Aorta (tissue), 5 donors: ENCODE measurements at places on chromosomes 6 and 20. TPM values are rescaled to one million over a fixed set of nuclear protein-coding genes. Genes with fewer than 3 reads are reported as not detected.

Gene ZNF831
- 0.03 TPM for polyA plus RNA-seq

Gene TMEM200A
- polyA plus RNA-seq, result 5.6 TPM

Gene TINAG
- polyA plus RNA-seq, result 0.38 TPM

Gene GCNT2
- 3.9 TPM for polyA plus RNA-seq

Gene TPD52L1
- 25.5 TPM for polyA plus RNA-seq

Gene AGER
- polyA plus RNA-seq, result 1.4 TPM

Gene HIVEP1
- polyA plus RNA-seq, result 5.2 TPM

GRCh38 chr6:75149696-75150095 is 56.2 kb downstream of the COL12A1 start:
- no peaks in the 10 kb centered on the region for H3K27me3 ChIP-seq
- DNase-seq, result no peak
- no peaks in the 10 kb centered on the region for H3K36me3 ChIP-seq
- H3K27ac ChIP-seq, result no peak overlapping the region
- H3K4me1 ChIP-seq, result no peaks in the 10 kb centered on the region

DNA sequence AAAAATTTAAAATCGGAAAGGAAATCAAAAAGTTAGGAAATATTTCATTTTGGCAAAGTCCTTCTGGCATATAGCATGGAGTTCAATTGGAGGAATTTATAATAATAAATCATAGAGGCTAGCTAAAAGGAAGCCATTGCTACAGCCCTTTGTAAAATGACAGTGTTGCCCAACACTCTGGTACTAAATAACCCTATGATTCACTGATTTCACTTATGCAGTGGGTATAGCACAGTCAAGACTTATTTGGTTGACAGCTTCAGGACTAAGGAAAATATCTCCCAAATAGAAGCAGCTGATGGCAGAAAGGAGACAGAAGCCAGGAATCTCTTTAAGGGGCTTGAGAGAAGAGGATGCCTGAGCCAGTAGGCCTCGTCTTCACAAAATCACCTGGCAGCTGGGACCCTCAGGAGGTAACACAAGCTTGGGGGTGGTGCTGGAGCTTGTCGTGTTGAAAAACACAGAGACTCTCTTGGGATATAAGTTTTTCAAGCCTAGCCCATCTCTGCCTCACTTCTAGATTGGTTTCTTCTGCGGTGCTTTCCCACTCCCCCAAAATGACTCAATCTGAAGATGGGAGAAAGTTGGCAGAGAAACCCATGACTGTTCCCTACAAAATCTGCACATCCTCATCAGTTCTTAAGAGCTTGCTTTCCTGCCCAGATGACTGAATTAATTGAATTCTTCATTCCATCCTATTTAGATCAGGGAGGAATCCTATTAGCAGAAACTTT is 38.4 kb upstream of the EYA4 start:
- no peaks in the 10 kb centered on the region for H3K4me1 ChIP-seq
- no peak overlapping the region for H3K27ac ChIP-seq
- DNase-seq, result no peak
- no peak overlapping the region for H3K4me3 ChIP-seq
- H3K27me3 ChIP-seq, result no peaks in the 10 kb centered on the region

GRCh38 chr6:145731447-145731846 is 3.9 kb downstream of the EPM2A start:
- no peaks in the 10 kb centered on the region for H3K36me3 ChIP-seq
- H3K4me3 ChIP-seq, result no peak overlapping the region
- no peaks in the 10 kb centered on the region for H3K4me1 ChIP-seq
- no peak for DNase-seq
- no peak overlapping the region for H3K27ac ChIP-seq

- no peaks in the 10 kb centered on the region for H3K27me3 ChIP-seq
- no peak overlapping the region for H3K27ac ChIP-seq
- no peaks in the 10 kb centered on the region for H3K36me3 ChIP-seq
Observed at GRCh38 chr6:108839083-108839642, 9.1 kb upstream of the ARMC2 start.

GRCh38 chr6:328136-328670 is 35.9 kb downstream of the DUSP22 start:
- peak; percentile 74 for DNase-seq
- no peaks in the 10 kb centered on the region for H3K27me3 ChIP-seq
- no peaks in the 10 kb centered on the region for H3K36me3 ChIP-seq
- no peaks in the 10 kb centered on the region for H3K4me1 ChIP-seq

- H3K27ac ChIP-seq, result no peak overlapping the region
- H3K4me3 ChIP-seq, result no peak overlapping the region
- H3K4me1 ChIP-seq, result no peaks in the 10 kb centered on the region
- DNase-seq, result no peak
Observed at GRCh38 chr6:80478030-80478429, 371.6 kb downstream of the BCKDHB start.

GRCh38 chr20:6490849-6491248 is 276.6 kb upstream of the BMP2 start:
- no peaks in the 10 kb centered on the region for H3K36me3 ChIP-seq
- H3K27me3 ChIP-seq, result peaks cover 1% of the 10 kb centered on the region

GRCh38 chr6:4612636-4613171 is 163.5 kb upstream of the CDYL start:
- H3K4me3 ChIP-seq, result no peak overlapping the region
- no peaks in the 10 kb centered on the region for H3K27me3 ChIP-seq
- H3K36me3 ChIP-seq, result no peaks in the 10 kb centered on the region
- H3K4me1 ChIP-seq, result peaks cover 5% of the 10 kb centered on the region
- no peak overlapping the region for H3K27ac ChIP-seq

- DNase-seq, result no peak
- H3K36me3 ChIP-seq, result no peaks in the 10 kb centered on the region
- peak overlapping the region; percentile 55 for H3K27ac ChIP-seq
- H3K27me3 ChIP-seq, result no peaks in the 10 kb centered on the region
- no peak overlapping the region for H3K4me3 ChIP-seq
Observed at GRCh38 chr6:153564803-153565202, 433.7 kb upstream of the RGS17 start.

GRCh38 chr20:24578567-24579415 is 109.4 kb downstream of the SYNDIG1 start:
- H3K4me1 ChIP-seq, result no peaks in the 10 kb centered on the region
- no peaks in the 10 kb centered on the region for H3K27me3 ChIP-seq
- no peak overlapping the region for H3K27ac ChIP-seq
- H3K36me3 ChIP-seq, result no peaks in the 10 kb centered on the region
- no peak overlapping the region for H3K4me3 ChIP-seq

- peaks cover 6% of the 10 kb centered on the region for H3K36me3 ChIP-seq
- no peak for DNase-seq
- no peak overlapping the region for H3K27ac ChIP-seq
Observed at GRCh38 chr6:111265842-111266241, 178.5 kb downstream of the SLC16A10 start.

DNA sequence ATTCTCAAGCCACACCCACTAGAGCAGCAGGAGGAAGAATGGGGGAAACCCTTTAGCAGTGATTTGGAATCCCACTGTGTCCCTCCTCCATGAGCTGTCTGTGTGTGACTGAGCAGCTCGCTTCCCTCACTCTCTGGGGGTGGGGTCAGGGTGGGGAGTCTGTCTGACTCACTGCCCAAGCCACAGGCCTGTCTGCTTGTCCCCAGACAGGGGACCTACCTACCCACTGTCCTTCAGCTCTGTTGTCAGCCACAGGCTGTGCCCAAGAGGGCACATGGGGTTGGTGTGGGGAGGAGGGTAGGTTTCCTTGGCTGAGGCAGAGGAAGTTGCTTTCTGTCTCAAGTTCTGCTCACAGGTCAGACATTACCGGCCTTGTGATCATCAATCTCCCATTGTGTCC is 127.0 kb downstream of the MAFB start:
- no peak for DNase-seq
- no peak overlapping the region for H3K27ac ChIP-seq
- H3K4me3 ChIP-seq, result no peak overlapping the region
- H3K27me3 ChIP-seq, result no peaks in the 10 kb centered on the region

DNA sequence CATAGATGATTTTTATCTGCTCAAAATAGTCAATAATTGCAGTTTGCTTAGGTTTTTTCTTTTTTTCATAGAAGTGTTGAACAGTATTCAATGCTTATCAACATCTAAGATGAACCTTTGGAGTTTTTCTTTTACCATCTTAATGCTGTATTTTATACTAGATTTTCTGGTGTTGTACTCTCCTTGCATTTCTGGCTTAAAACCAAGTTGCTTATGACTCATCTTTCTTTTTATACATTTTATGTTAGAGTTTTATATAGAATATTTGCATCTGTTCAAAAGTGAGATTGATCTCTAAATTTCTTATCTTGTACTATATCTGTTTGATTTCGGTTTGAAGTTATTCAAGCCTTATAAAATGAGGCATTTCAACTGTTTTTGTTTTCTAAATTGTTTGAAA is 232.5 kb downstream of the RFPL4B start:
- no peaks in the 10 kb centered on the region for H3K27me3 ChIP-seq
- no peak overlapping the region for H3K27ac ChIP-seq
- H3K4me3 ChIP-seq, result no peak overlapping the region
- H3K4me1 ChIP-seq, result no peaks in the 10 kb centered on the region
- DNase-seq, result no peak
- H3K36me3 ChIP-seq, result no peaks in the 10 kb centered on the region

DNA sequence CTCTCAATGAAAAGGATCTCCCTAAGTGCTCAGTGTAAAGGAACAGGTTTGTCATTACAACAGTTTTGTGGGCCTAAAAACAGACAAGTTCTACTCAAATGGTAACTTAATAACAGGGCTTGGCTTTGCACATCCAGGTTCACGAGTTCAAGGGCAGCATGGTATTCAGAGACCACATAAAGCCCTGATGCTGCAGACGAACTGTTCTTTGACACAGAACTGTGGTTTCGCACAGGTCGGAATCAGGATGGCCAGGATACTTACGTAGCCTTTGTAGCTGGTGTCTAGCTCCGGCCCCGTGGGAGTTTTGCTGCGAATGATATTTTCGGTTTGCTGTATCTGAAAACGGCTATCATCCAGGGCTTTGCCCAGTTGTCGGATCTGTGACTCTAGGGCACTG is 335.9 kb downstream of the ESR1 start:
- H3K4me1 ChIP-seq, result no peaks in the 10 kb centered on the region
- H3K27ac ChIP-seq, result no peak overlapping the region
- H3K36me3 ChIP-seq, result peaks cover 11% of the 10 kb centered on the region

GRCh38 chr6:4377603-4378002 is 242.2 kb upstream of the ECI2 start:
- H3K36me3 ChIP-seq, result no peaks in the 10 kb centered on the region
- H3K27me3 ChIP-seq, result no peaks in the 10 kb centered on the region
- H3K4me3 ChIP-seq, result no peak overlapping the region
- no peak overlapping the region for H3K27ac ChIP-seq
- H3K4me1 ChIP-seq, result no peaks in the 10 kb centered on the region

DNA sequence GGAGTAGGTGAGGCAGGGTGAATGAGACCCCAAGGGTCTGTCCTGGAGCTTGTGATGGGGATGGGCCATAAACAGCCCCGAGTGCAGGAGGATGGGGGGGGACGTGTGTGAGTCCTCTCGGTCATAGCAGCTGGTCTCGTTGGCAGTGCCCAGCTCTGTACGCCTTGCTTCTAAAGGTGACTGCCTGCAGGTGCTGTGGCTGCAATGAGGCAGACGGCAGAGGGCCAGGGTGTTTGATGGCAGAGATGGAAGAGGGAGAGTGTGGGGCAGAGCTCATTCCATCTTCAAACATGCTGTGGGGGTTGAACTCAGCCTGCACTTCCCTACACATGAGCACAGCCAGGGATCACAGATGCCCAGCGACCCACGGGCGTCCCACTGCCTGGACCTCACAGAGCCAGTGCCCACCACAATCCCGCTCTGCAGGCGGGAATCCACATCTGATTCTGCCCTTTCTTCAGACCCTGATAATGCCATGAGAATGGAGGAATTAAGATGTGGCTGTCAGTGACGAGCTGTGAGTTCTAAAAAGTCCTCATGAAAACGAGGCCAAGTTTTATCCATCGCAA is 123.3 kb upstream of the CDH4 start:
- no peaks in the 10 kb centered on the region for H3K4me1 ChIP-seq
- H3K27me3 ChIP-seq, result no peaks in the 10 kb centered on the region
- no peaks in the 10 kb centered on the region for H3K36me3 ChIP-seq
- H3K4me3 ChIP-seq, result no peak overlapping the region
- H3K27ac ChIP-seq, result no peak overlapping the region
- no peak for DNase-seq

DNA sequence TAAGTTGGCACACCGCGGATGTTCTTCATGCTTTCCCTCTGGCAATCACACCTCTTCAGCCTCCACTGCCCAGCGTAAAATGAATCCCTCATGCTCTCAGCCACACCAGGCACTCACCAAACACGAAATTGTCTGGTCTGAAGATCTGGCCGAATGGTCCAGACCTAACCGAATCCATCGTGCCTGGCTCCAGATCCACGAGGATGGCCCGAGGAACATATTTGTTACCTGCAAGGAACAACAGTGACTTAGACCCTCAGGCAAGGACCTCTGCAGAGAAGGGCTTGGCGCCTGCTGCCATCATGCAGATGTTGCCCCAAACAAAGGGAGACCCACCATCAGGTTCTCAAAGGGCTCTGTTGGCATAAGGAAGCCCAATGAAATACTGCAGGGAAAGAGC is 1.4 kb downstream of the TUBB2B start:
- DNase-seq, result no peak
- no peaks in the 10 kb centered on the region for H3K27me3 ChIP-seq
- H3K4me3 ChIP-seq, result no peak overlapping the region
- H3K4me1 ChIP-seq, result no peaks in the 10 kb centered on the region
- H3K36me3 ChIP-seq, result no peaks in the 10 kb centered on the region
- H3K27ac ChIP-seq, result no peak overlapping the region

DNA sequence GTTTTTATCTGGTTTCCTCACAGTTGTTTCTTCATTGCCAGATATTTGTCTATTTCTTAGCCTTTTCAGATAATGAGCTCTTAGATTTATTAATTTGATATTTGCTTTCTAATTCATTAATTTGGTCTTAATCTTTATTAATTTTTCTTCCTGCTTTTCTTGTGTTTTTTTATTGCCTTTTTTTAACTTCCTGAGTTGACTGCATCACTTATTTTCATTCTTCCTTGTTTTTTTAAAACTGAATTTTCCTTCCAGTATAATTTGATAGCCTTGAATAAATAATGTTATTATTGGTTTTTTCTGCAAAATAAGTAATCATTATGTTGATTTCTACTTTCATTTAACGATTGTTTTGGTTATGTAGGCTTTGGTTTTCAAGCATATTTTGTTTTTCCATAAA is 91.5 kb downstream of the RNF144B start:
- H3K4me1 ChIP-seq, result no peaks in the 10 kb centered on the region
- H3K27ac ChIP-seq, result no peak overlapping the region
- no peak overlapping the region for H3K4me3 ChIP-seq
- no peak for DNase-seq
- H3K36me3 ChIP-seq, result no peaks in the 10 kb centered on the region

- H3K36me3 ChIP-seq, result no peaks in the 10 kb centered on the region
- no peak overlapping the region for H3K4me3 ChIP-seq
- no peaks in the 10 kb centered on the region for H3K4me1 ChIP-seq
- no peak overlapping the region for H3K27ac ChIP-seq
Observed at GRCh38 chr20:37390891-37391525, 45.1 kb downstream of the SRC start.

GRCh38 chr6:74057326-74057725 is 361.3 kb downstream of the CD109 start:
- no peak overlapping the region for H3K27ac ChIP-seq
- no peaks in the 10 kb centered on the region for H3K4me1 ChIP-seq
- DNase-seq, result no peak
- no peak overlapping the region for H3K4me3 ChIP-seq
- H3K36me3 ChIP-seq, result no peaks in the 10 kb centered on the region
- H3K27me3 ChIP-seq, result no peaks in the 10 kb centered on the region
